Hepatocyte (in vitro differentiated cells): ENCODE measurements at places on chromosomes 5 and 9. TPM values are rescaled to one million over a fixed set of nuclear protein-coding genes. Genes with fewer than 3 reads are reported as not detected.

DNA sequence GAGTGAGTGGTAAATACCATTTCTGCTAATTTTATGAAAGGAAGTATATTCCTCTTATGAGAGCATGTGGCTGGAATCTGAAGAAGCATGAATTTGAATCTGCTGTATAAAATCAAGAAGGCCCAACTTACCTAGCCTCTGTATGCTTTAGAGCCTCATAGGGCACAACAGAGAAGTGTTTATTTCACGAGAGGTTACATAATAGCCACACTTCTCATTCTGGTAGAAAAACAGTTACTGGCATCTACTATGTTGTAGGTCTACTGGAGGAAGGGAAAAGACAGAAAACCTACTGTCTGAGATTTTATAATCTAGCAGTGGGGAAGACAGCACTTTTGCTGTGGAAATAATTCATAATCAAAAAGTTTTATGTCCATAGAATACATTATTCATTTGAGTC is 172.6 kb upstream of the ZNF608 start:
- DNase-seq = no peak

GRCh38 chr5:120446068-120446492 is 18.0 kb upstream of the PRR16 start:
- DNase-seq = peak; percentile 15

DNA sequence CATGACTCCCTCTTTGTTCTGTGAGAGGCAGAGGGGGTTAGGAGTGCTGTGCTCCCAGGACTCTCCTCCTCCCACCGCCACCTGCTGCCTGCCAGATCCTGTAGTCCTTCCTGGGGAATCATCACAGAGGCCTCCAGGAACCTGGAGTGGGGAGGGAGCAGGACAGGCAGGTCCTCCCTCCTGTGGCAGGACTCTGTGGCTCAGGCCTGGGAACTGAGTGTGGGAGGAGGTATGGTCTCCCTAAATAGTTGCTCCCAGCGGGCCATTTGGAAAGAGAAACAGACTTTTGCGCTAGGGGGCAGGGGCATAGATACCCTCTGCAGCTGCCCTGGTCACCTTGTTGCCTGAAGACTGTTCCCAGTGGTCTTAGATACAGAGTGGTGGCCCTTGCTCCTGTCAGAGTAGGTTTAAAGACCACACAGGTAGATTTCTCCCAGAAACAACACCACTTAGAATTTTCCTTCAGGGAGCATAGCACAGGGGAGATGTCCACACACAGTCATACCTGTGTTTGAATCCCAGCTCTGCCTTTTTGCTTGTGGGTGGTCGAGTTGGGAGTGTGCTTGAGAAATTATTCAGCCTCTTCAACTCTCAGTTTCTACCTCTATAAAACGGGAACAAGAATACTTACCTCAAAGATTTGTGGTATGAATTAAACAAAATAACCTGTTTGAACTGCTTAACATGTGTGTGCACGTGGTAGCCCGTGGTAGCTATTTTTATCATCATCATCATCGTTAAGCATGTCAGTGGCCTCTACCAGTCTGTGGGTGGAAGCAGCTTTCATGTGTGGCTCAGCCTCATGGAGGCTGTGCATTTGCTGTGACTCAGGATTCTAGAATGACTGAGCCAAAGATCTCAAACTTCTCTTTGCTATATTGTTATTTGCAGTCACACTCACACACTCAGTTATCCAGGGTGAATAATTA is 55.8 kb downstream of the SLC22A5 start:
- peak; percentile 10 for DNase-seq

DNA sequence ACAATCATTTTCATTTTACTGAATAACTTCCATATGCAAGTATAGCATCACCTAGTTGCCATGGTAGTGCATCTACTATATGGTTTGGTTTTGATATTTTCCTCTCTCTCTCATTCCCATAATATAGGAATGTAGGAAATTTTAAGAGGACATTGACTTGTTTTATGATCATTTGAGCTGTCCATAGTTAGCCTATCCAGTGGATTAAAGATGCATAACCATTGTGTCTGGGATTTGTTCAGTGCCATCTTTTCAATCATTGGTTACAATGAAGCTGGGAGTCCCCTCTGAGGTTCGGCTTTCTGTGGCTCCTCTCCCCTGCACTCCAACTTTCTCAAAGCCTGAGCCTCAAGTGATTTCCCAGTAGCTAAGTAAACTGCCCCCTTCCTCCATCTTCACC is 458.5 kb downstream of the RAB3C start:
- DNase-seq = no peak

DNA sequence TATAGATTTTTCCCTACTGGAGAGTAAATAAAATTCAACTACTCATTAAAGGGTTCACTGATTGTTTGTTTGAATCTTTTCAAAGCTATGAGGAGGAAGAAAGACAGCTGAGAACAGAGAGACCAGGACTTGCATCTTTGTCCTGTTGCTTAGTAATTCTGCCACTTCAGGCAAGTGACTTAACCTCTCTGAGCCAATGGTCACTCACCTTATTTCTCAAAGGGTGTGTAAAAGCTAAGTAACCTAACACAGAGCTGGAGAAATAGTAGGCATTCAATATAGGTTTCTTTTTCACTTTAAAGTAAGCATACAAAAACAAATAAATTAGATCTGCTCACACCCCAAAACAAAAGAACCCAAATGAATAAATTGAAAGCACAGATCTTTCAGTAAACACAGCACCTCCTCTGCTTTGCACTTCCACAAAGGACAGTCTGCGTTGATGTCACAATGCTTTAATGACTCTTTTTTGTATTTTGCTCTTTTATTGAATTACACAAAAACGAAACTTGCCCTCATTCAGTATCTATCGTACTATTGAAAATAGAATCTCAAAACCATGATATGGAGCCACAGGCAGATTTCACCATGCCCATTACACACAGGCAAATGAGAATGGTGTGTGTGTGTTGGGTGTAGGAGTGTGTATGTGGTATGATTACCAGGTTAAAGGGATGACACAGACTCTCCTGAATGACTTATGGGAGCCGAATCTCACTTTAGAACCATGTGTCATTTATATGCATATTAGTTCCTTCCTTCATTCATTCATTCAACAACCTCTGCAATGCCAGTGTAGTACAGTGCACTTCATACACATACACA is 166.0 kb downstream of the EBF1 start:
- DNase-seq = no peak

- no peak for DNase-seq
These were observed 18.7 kb upstream of the HMHB1 start for GRCh38 chr5:143793249-143793648.

DNA sequence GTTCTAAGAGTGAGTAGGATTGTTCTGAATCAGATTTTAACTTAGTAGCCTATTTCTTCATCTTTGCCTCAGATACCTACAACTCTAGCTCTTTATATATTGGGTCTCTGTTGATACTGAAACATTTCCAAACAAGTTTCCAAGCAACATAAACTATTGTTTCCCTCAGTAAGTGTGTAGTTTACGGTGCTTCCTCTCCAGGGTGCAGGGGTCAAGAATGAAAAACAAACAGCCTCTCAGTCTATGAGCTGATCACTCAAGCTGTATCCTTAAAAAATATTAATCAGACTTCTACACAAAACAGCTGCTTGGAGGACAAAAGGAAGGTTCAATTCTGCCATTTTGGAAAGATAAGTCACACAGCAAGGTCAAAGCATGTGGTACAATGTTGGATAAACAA is 75.0 kb downstream of the ADAMTS12 start:
- no peak for DNase-seq

- no peak for DNase-seq
These were observed 88.4 kb upstream of the GRAMD2B start for GRCh38 chr5:126334760-126335159.

- peak; percentile 45 for DNase-seq
These were observed 21.2 kb upstream of the LOX start for GRCh38 chr5:122099060-122099790.

GRCh38 chr9:105637787-105638395 is 24.4 kb upstream of the TAL2 start:
- no peak for DNase-seq

MTAP gene
- 18.9 and 38.8 TPM in 2 replicates for total RNA-seq

GABRB2 gene
- 0.08 and 0.53 TPM in 2 replicates for total RNA-seq

IL5 gene
- not detected in 2 replicates for total RNA-seq

CTNND2 gene
- 19.5 and 30.3 TPM in 2 replicates for total RNA-seq

DDX31 gene
- total RNA-seq = 10.5 and 13.1 TPM in 2 replicates

NSD1 gene
- total RNA-seq = 28.8 and 29.1 TPM in 2 replicates

PCDHB10 gene
- total RNA-seq = 2.4 and 3.1 TPM in 2 replicates
